ENCODE measurements at places on chromosomes 7 and 10.

GRCh38 chr7:96685755-96686154 lies 23.9 kb downstream of the SEM1 start:
- DNase-seq: no peak

DNA sequence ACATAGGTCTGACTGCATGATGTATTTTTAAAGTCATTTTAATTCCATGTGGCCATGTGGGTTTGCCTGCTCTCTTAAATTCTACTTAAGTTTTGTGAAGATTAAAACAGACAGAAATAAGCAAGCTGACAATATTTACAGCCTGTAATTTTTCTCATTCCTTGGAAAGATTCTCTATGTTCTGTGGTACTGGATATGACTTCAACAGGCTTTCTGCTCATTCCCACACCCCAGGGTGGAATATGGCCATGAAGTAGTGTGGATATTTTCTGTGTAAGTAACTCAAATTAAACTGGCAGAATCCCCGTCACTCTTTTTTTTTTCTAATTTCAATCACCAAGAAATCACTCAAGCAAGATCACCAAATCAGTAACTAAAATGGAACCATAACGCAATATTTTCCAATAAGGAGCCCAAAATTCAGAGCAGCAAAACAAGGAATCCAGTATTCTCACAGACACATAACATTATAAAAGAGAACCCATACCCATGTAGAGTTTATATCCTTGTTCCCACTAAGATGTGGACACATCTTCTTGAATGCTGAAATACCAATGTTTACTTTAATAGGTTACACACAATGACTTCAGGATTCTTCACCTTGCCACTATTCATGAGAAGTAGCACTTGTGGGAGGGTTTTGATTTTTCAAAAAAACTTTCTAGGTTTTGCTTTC lies 5.7 kb downstream of the HOXA5 start:
- no peak for DNase-seq

- DNase-seq: no peak
These were observed 526.7 kb upstream of the NRP1 start for GRCh38 chr10:33861016-33861704.

- peak; percentile 4 for DNase-seq
These were observed 232.1 kb downstream of the PTPRN2 start for GRCh38 chr7:158355456-158356065.

DNA sequence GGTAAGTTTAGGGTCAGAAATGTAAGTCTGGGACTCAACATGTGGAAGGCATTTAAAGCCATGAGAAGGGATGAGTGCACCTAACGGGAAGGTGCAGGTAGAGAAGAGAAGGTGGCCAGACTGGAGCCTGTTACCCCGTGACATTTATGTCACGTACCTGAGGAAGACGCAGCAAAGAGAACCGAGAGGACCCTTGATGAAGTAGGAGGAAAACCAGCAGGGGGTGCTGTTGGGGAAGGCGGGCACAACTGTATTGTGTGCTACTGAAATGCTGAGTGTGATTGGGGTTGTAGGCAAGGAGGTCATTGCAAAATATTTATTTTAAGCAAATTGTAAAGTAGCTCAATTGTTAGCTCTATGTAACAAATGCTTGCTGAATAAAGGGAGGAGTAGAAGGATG lies 338.2 kb upstream of the PRKCQ start:
- peak; percentile 35 for DNase-seq

GRCh38 chr10:96660297-96660696 lies 60.0 kb downstream of the PIK3AP1 start:
- DNase-seq: no peak

- no peak for DNase-seq
These were observed 115.6 kb downstream of the TFEC start for GRCh38 chr7:115914951-115915350.

- DNase-seq: no peak
These were observed 28.0 kb downstream of the PPP1R3C start for GRCh38 chr10:91604553-91605534.

- DNase-seq: no peak
These were observed 88.9 kb downstream of the IPMK start for GRCh38 chr10:58178811-58179210.

GRCh38 chr10:125016611-125017202 lies 74.8 kb downstream of the ZRANB1 start:
- peak; percentile 77 for DNase-seq

DNA sequence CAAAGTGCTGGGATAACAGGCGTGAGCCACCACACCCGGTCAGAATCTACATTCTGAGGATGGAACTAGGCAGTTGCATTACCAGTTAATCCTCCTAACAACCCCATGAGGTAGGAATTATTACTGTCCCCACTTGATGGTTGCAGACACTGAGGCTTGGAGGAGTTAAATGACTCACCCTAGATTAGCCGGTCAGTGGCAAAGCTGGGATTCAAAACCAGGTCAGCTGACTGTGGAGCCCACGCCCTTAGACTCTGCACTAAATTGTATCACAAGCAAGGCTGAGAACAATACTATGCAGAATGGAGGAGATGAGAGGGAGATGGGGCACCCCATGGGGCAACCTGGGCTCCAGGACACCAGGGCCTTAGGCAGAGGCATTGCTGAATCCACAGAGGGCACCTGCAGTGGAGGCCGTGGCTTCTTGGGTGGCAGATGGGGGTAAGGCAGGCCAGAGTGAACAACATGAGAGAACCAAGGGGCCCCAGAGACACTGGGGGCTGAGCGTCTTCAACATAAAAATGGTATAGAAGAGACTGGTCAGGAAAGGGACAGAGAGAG lies 723.4 kb downstream of the PARD3 start:
- DNase-seq: no peak

- no peak for DNase-seq
These were observed 55.2 kb downstream of the LRMDA start for GRCh38 chr10:75486591-75486990.

GRCh38 chr10:71397296-71398212 lies 834 bp downstream of the CDH23 start:
- DNase-seq: no peak

GRCh38 chr10:79022565-79023230 lies 46.1 kb upstream of the ZMIZ1 start:
- DNase-seq: peak; percentile 73

DNA sequence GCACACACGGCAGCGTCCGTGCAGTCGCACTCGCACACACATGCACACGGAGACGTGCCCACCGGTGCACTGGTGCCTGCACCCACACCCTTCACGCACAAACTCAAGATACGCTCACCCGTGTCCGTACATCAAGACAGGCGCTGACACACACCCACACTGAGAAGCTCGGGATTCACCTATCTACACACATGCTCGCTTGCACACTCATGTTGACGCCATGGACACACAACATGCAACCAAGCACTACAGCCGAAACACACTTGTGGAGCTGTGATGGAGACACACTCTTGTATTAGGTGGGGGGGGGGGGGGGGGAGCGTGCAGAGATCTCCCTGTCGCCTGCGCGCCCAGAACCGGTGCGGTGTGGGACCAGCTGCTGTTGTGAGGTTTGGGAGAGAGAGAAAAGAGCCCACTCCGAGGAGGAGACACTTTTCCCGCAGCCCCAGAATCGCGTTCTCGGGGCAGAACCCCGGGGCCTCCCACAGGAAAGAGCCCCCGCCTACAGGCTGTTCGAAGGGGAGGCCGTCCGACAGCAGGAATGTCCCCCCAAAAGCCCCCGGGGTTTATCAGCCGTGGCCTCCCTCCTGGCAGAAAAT lies 605 bp upstream of the NFKB2 start:
- DNase-seq: peak; percentile 59

DNA sequence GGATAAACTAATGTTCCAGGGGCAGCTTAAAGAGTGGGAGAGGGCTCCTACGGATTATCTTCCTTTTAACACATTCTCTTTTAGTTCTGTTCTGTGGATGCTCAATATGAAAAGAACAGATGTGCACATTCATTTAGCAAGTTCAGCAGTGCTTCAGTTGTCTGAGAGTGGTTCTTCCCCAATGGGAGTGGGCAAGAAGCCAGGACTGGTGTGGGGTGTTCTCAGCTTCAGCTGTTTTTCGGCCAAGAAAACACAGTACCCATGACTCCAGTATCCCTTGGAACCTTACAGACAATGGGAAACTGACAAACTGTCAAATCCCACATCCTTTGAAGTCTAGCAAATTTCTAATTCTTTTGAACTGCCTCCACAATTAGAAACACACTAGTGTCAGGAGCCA lies 71.5 kb upstream of the LRRC17 start:
- peak; percentile 49 for DNase-seq

DNA sequence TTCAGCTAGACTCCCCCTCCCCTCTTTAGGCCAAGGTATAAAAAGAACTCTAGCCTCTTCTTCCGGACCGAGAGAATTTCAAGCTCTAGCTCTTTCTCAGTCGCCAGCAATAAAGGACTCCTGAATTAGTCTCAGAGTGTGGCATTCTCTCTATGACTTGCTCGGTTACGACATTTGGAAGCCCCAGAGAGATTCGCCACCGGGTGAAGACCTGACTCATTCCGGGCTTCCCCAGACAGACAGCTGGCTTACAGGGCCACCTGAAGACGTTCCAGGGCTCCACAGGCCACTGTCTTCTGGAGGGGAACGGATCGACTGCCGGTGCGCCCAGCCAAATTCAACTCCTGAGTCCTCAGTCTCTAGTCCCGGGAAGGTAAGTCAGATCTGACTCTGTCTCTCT lies at the start of gene AKR1B15:
AKR1B15 (plus strand) TSS at position 234 of the 400 bp plus-strand sequence. CDS start 15,510 bp downstream, outside the sequence.
- no peak for DNase-seq

- no peak for DNase-seq
These were observed 49.4 kb downstream of the DNAJC1 start for GRCh38 chr10:21954132-21954531.

DNA sequence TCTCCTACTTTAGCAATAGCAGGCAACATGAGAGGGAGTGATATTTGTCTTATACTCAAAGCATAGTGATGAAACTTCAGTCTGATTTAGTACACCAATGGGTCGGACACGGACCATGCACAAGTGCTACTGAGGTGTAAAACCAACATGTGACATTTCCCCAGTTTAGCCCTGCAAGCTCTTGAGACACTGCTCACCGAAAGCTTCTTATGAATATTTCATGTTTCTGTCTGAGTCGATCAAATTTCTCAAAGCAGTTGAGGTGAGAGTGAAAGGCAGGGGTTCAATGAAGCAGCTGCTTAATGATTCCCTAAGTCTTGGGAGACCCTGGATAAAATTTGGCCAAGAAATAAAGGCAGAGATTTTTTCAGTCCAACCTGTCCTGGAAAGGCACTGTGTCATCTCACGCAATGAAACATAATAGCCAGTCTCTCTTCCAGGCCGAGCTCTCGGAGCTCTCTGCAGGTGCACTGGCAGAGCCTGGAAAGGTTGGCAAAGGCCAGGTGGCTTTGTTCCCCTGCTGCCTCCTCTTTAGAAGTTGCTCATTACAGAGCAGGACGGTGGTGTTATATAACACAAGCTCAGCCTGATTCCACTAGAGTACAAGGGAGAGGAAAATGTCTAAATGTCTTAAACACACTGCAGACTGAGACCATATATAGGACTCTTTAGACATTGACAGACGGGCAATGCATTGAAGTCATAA lies 33.9 kb upstream of the XPNPEP1 start:
- no peak for DNase-seq

DNA sequence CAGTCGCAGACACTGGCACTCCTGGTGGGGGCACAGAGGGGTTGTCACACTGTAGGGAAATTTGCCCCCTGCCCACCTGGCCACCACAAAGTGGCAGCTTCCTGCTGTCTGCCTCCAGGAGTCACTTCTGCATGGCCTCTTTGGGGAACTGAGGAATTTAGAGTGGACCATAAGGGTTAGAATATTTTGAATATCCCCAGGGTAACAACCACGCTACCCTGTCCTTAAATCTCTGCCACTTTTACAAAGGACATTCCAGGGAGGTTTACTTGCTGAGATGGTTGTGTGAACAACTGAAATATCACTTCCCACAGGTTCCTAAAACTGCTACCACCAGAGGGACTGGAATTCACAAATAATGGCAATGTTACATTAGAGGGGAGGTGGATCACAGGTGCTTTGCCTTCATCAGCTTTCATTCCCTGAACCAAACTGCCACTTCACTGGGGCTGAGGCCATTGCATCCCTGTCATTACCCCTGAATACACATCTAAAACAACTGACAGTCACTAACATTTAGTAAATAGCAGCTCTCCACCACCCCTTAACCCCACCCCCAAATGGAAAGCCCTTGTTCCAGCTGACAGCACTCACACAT lies 88.1 kb upstream of the IFRD1 start:
- DNase-seq: no peak

DNA sequence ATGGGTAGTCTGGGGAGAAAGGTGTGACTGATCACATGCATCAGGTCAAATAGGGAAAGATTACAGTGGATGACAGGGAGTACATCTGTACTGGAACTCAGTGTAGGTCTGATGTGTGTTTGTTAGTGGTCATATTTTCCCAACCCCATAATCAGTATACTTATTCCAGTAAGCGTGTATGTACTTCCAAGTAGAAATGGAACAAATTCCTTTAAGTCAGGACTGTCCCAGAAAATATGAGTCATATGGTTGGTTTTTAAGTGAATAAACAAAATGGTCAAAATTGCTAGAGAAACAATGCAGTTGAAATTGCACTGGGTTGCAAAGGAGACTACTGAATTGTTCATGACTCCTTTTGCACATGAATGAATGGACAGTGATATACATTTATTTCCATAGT lies 118.8 kb upstream of the MYO3A start:
- no peak for DNase-seq

DNA sequence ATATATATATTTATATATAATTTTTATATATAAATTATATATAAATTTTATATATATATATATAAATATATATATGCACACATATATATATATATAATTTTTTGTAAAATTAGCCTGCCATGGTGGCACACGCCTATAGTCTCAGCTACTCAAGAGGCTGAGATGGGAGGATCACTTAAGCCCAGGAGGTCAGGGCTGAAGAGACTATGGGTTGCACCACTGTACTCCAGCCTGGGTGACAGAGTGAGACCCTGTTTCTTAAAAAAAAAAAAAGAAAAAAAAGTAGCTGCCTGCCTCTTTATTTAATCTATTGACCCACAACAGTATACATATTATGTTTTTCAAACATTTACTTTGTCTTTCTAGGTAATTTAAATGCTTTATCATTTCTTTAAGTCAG lies 19.2 kb downstream of the BCAP29 start:
- no peak for DNase-seq

- DNase-seq: no peak
These were observed 236.3 kb upstream of the LRRN3 start for GRCh38 chr7:110854651-110855050.

DNA sequence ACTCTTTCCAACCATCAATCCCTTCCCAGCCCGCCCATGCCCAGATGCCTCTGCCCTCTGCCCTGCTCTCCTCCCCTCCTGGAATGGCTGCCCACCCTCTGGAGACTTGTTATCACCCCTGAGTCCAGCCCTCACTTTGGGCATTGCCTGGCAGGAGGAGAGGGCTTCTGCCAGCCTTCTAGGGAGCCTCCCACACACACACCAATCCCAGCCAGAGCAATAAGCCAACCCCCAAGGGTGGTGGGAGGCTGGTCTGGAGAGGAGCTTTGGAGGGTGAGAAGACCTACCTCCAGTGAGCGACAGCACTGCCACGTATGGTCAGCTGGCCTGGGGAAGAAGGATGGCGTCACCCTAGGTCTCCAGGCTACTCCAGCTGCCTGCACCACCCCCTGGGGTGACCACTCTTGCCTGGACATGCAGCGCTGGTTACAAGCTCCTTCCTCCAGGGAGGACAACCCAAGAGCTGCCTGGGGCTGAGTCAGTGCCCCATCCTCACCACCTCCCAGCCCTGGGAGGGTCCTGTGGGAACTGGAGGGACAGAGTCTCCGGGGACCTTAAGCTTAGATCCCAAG lies 8.4 kb downstream of the C10orf105 start:
- DNase-seq: no peak

GRCh38 chr10:79046741-79047583 lies 21.8 kb upstream of the ZMIZ1 start:
- DNase-seq: peak; percentile 60

GRCh38 chr7:88401009-88401623 lies 94.4 kb upstream of the STEAP4 start:
- DNase-seq: no peak
